Stimulated activated CD8-positive, alpha-beta memory T cell treated with anti-CD3 and anti-CD28 coated beads, Interleukin-4, amount 100 ng/mL, for 4 hours (primary cell): ENCODE measurements at places on chromosomes 7 and 10.

DNA sequence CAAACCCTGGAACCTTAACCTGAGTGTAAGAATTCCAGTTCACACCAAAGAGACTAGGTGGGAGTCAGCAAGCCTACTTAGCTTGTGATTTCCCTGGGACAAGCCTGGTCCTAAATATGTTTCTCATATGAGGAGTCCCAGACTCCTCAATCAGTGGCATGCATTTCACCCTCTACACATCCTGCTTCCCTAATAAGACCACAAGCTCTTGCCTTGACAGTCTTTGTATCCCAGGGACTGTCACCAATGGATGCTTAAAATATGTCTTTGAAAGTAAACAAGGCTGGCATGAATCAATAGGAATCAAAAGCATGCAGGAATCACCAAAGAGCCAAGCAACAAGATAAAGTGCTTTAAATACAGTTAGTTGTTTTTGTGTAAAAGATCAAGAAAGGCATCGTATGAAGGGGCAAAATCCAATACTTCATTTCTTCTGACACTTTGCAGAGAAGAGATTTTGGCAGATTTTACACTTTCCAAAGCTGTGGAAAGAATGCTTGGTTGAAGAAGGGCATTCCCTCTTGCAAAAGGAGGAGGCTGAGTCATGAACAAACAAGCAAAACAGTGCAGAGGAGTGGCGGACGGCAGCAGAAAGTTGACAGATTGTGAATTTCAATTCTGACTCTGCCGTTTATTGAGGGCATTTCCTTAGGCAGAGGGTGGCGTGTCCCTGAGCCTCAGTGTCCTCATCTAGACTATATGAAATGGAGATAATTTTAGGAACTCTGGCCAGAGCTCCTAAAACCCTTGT is 8.5 kb upstream of the NFE2L3 start:
- DNase-seq, result no peak

DNA sequence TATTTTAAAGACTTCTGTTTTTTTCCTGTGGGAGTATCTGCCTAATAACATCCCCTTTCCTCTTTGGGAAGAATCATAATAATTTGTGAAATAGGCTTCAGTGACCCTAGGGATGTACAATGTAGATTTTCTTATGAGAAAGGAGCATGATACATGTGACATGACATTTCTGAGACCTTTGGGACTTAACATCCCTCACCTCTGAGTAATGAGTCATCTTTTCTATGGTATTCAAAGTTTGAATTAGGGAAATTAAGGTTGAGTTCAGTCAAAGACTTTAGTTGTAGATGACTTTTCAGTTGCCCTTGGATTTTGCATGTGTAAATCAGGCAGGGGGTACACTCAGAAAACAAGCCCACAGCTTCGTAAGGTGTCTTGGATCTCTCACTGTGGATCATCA is 14.3 kb downstream of the GRK5 start:
- DNase-seq, result no peak

- no peak for DNase-seq
These were observed 3.5 kb downstream of the CCDC201 start for GRCh38 chr7:45869426-45869825.

DNA sequence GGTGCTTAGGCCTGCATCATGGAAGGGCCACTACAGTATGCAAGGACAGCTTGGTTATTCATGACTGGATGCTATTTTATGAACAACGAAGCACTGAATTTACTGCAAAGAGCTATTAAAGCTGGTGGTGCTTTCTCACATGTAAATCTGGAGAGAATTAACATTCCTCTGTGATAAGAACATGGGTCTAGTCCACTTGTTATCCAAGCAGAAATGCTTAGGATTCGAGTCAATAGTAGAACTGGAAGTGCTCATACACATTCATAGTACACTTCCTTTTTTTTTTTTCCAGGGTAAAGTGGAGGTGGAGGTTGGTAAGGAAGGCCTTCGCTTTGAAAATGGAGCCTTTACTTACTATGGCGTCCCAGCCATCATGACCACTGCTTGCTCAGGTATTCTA is 35.0 kb downstream of the CNNM1 start:
- DNase-seq, result no peak

DNA sequence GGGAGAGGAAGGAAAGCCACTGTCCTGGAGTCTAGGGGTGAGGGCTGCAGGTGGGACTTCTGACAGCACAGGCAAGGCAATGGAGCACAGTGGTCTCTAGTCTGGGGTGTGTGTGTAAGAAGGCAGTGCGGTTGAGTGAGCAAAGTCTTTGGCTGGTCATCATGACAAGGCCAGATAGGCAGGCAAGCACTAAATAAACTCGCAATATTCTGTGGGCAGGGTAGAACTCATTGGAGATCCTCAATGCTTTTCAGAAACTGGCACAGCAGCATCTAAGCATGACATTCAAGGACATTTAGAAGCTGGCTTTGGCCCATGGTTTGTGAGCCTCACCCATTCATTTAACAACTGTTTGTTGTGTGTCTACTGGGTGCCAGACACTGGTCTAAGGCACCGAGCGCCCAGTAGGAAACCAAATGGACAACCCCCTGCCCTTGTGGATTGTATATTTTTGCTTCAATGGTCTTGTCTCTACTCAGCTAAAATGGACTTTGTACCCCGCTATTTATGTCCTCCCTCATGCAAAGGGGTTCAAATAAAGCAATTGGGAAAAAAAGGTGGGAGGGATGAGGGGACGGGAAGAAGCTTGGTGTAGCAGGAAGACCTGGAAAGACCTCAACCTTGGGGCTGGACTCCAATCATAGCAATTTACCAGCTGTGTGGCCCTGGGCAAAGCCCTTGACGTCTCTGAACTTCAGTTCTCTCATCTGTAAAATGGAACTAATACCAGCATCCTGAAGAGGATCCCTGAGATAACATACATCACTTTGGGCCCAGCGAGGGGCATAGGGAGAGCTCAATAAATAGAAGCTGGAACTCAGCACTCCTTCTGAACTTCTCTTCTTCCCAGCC is 116.0 kb downstream of the NEURL1 start:
- DNase-seq, result no peak
